ENCODE measurements at places on chromosomes 6 and 20.

GRCh38 chr6:117771403-117771802 is 96.1 kb downstream of the NUS1 start:
- DNase-seq = no peak

DNA sequence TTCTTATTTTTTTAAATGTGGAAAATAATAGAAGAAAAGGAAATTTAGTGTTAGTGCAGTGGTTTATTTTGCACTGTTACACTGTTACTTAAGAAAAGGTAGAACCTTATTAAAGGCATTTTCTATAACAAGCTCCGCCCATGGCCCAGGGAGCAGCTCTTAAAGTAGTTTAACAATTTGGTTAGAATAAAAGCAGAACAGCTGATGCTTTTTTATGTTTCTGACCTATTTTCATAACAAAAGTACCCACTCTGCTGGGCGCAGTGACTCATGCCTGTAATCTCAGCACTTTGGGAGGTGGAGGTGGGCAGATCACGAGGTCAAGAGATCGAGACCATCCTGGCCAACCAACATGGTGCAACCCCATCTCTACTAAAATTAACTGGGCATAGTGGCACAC is 32.6 kb downstream of the DSTN start:
- DNase-seq = no peak

- DNase-seq = no peak
Observed at GRCh38 chr6:37620519-37620918, 77.2 kb downstream of the MDGA1 start.

DNA sequence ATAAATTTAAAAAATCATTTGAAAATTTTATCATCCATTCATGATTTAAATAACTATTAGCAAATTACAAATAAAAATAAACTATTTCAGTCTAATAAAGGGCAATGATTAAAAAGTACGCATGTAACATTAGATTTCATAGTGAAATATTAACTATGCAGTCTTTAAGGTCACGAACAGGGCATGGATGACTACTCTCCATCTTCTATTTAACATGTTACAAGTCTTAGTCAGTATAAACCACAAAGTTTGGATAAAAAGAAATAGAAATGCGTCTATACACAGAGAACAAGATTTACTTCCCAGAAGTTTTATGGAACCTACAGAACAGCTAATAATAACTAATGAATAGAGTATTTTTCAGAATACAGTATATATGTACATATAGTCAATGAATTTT is 1016.0 kb downstream of the EYS start:
- DNase-seq = no peak

DNA sequence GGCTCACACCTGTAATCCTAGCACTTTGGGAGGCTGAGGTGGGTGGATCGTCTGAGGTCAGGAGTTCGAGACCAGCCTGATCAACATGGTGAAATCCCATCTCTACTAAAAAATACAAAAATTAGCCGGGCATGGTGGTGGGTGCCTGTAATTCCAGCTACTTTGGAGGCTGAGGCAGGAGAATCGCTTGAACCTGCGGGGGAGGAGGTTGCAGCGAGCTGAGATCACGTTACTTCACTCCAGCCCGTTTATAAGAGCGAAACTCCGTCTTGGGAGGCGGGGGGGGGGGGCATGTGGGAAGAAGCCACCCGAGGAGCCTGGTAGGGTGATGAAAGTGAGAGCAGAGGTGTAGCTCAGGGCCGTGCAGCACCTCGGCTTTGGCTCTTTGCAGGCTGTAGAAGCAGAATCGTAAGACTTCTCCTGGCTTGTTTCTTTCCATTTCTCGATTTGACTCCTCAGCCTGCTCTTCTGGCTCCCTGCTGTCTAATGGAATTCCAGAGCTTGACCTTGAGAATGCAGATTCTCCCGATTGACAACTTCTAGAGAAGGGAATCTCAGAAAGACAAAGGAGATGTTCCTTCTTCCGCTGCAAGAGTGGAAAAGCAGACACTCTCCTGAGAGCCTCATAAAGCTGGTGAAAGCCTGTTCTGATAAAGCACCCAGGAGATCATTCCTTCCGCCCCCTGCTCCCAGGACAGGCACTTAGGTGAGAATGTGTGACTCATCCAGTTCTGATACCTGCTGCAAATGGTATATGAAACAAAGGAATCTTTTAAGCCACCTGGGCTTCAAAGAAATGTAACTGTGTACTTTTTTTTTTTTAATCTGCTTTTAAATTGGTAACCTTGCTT is 26.0 kb upstream of the PPP1R16B start:
- no peak for DNase-seq

DNA sequence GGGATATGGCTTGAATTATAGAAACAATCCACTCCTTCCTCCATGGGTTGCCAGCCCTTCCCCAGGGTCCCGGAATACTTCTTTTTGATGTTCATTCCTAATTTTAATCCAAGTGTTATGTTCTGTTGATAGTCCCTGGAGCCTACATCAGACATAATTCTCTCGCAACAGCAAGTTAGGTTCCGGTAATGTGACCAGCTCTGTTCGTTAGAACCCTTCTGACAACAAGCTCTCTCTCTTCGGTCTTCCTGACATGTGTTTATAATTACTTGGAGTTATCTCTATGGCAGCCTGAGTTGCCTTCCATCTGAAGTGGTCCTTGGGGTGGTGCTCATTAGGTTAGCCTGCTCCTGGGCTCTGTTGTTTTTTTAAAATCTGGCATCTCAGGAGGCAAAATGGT is 506.9 kb upstream of the JARID2 start:
- DNase-seq = no peak

- DNase-seq = no peak
Observed at GRCh38 chr6:122736616-122737015, 42.9 kb upstream of the FABP7 start.

DNA sequence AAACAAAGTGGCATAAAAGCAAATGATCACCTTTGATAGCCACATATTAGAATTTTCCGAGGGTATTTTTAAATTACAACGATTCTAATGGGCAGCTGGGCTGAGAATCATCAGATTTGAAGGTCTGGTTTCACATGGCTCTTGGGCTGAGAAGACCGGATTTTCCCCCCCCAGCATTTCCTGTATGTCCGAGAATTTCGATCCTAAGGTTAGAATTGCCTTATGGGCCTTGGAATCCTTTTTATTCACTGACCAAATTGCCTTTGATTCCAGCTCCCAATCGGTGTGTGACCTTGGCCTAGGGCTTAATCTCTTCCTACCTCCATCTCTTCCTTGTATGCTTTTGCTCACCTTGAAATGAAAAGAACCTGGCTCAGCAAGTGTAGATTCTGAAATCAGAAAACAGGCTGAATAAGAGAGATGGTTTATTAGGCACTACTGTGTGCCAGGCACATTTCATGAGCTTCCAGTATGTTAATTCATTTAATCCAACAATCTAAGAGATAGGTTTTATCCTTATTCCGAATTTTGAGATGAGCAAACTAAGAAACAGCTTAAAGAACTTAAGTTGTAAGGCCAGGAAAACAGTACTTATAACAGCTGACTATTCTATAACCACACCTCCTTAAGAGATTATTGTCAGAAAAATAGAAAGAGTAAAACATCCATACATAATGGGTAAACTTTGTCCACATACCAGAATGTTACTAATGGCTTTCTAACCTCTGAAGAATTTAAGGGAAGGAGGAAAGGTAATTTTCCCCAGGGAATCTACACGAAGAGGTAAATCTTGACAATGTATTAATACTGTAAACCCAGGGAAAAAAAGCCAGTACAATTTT is 39.4 kb downstream of the HFE start:
- DNase-seq = no peak

DNA sequence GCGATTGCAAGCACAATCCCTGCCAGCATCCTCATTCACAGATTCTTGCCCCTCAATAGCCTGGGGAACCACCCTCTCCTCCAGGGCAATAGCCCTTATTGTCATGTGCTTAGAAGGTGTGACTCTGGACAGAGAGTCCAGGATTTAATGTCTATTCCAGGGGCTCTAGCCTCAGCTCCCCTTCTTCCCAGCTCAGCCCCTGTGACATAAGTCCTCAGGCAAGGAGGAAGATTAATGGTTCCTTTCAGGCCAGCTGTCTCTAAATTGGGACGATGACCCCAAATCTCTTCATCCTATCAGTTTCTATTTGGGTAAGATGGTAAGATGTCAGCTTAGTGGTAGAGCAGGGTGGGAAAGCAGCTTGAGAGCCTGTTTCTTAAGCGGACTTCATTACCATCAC is 8.1 kb downstream of the LRFN2 start:
- no peak for DNase-seq

- no peak for DNase-seq
Observed at GRCh38 chr6:5510331-5511133, 249.2 kb downstream of the FARS2 start.

DNA sequence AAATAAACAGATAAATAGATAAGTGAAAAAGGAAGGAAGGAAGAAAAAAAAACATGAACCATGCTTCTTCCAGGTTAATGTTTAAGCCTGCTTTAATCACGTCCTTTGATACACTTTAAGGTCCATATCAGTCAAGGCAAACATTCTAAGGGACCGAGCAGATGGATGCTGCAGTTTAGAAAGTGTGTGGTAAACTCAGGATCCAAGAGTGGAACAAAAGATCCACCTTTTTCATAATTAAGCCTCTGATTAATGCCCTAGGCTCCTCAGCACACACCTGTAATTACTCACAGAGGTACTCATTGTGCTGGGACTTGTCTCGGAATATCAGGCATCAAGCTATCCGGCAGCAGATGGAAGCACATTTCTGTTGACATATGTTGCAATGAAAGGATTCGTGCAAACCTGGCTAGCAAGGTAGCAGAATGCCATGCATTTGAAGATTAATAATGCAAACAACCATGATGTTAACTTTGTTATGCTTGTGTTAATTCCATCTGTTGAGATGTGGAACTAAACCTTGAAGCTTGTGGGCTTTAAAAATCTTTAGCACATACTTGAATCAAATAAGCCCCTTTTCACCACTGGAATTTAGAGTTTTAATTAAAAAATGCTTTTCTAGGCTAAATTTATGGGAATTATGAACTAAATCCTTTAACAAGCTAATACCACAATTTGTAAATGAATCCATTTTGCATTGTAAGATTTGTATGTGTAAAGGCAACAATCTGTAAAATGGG is 163.7 kb downstream of the RALGAPA2 start:
- no peak for DNase-seq

DNA sequence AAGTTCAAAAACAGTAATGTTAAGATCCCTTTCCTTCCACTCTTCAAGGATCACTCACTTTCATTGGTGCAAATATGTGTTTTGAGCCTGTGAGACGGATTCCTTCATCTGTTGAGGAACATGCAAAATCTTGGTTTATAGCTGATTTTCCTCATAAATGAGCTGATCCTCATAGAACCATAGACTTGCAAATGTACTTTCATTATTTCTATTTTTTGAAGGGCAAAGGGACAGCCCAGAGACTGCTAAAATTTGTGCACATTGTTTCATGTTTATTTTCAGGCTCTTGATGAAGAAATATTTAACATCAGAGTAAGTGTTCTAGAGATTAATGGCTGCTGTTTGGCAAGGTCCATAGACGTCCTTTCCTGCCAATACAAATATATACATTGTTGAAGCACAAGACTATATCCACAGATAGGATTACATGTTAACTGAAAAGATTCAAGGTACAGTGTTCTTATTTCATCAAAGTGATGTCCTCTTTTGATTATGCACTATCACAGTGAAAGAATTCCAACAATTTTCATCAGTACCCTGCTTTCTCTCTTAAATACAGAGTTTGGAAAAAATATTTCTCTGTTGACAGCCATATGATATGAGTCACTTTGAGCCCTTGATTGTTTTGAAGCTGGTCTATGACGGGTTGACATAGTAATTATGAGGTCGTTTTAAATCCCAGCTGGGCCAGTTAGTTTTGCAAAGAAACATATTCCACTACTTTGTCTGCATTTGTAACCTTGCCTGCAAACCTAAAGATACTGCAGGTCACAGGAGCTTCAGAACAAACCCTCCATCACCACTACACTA is 95.7 kb downstream of the FILIP1 start:
- no peak for DNase-seq

DNA sequence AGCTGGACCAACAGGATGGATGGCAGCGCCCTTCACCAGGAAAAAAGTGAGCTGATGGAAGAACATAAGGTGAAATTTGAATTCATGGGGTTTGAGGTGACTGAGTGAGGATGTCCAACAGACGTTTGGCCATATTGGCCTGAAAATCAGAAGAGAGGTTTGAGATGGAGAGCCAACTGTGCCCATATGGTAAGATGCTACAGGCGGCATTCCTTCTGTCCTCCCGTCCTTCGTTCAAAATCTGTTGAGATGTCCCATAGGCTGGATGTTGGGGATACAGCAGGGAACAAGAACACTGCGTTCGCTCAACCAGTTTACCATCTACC is 468 bp upstream of the CMTR1 start:
- DNase-seq = no peak

DNA sequence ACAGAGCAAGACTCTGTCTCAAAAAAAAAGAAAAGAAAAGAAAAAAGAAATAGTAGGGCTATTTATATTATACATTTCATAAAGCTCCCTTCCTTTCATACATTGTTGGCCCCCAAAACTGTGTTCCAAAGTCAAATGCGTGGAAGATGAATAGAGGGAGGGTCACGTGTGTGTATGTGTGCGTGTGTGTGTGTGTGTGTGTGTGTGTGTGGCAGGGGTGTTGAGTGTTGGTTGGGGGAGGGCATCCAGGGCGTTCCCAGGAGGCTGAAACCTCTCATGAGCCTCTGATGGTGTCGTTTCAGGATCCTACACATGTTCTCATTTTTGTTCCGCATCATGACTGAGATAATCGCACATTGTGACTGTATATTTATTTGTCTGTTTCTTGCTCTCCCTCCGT is 7.8 kb upstream of the BPIFB1 start:
- DNase-seq = no peak

DNA sequence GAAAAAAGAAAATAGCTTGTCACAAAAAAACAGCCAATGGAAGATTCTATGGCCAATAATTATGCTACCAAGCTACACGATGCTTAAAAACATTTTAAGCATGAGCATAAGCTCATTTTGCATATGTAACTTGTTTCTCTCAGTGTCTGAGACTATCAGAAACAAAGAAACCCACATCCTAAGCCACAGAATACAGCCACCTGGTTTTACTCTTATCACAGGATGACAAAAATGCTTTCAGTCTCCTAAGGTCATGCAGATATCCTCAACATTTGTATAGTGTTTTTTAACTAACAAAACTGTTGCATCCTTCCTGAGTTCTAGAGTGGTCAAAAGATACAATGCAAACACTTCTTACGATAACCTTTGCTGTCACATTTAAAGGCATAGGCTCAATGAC is 172.1 kb upstream of the RUNX2 start:
- no peak for DNase-seq

DNA sequence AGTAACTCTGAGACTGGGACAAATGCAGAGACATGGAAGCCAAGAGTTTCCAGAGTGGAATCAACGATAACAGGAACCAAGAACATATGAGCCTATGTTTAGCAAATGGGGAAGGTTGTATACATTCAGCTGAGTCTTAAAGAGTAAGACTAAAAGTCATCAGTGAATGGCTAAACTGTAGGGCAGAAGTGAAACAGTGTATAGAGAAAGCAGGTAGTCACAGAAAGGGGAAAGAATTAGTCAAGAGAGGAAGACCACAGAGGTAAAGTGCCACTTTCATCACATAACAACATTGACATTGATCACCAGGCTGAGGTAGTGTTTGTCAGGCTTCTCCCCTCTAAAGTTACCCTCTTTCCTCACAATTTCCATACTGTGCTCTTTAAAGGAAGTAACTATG is 306.5 kb upstream of the SPTLC3 start:
- no peak for DNase-seq

GRCh38 chr6:18395856-18396197 is 8.7 kb downstream of the RNF144B start:
- no peak for DNase-seq
